Hepatic stellate cell (primary cell): ENCODE measurements at places on chromosomes 1 and 21.

DNA sequence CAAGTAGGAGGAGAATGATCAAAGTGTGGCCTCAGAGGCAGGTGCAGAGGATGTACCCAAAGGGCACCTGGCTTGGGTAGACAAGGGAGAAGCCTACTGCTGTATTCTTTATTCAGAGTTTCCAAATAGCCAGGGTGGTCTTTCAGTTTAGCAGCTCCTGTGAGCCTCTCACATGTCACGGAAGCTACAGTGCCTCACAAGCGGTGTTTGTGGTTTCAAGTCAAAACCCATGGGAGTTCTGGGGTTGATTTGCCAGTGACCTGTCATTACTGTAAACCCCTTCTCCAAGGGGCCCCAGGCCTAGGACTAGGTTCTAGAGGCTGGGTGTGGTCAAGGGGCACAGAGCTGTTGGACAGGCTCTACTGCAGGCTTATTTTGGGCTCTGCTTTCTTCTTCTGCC is 10.2 kb upstream of the IL10 start:
- no peak for DNase-seq

DNA sequence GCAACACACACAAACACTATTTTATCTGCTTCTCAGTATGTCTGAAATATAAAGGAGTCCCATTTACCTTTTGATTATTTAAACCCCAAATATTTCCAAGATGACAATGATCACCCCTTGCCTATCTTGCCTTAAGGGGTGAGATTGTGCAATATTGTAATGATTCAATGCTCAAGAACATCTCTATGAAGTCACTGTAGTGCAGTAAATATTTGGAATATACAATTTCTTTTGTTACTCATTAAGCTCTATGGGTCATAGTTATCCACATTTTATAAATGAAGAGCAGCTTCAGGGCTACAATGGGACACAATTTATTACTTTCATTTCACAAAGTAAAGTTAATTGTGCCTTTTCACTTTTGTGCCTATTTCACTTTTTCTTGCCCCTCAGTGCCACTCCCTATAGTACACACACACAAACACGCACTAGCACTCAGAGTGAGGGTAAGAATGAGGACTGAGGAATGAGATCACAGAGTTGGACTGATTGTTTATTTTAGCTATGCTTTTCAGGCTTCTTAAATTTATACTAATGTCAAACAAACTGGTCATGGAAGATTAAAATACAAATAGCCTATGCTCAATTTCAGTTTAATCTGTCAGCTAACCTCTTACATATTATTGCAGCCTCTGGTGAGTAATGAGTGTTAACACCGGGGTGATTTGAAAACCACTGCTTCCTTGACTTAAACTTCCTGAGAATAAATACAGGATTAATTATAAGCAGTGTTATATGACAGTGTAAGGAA is 521.0 kb upstream of the B3GALT2 start:
- DNase-seq = no peak

- DNase-seq = no peak
These were observed 12.6 kb upstream of the ALG14 start for GRCh38 chr1:95085376-95085775.

DNA sequence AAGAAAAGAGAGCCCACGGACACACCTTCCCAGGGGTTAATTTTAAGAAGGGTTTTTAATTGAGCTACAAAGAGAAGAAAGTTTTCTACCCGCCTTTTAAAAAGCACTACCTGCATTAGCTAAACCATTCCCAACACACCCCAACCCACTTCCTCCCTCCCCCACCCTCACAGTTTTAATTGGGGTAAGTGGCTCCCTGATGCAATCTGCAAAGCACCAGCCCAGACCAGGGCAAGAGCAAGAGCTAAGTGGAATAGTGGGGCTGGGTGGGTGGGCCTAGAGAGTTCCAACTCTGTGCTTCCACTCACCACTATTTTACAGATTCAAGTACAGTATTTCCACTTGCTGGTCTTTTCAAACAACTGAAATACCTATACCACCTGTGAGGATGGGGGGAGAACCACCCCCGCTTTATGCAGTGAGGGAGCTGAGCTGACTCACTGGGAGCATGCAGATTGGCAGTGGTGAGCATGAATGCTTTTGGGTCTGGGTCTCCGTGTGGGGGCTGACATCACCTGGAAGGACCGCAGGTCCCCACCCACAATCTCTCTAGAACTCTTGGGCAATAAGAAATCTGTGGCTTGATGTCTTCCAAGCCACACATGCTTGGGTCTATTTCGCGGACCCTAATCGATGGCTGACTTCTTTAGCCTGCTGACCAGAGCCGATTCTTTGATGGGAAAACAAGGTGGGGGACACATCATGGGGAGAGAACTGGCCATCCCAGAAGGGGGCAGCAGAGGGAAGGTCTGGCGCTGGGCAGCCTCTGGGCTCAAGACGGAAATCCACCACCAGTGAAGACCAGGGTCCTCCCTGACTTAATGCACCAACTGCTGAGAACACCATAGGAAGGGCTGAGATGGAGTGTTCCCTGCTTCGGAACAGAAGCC is 95.5 kb downstream of the SSBP3 start:
- DNase-seq = peak; percentile 50

DNA sequence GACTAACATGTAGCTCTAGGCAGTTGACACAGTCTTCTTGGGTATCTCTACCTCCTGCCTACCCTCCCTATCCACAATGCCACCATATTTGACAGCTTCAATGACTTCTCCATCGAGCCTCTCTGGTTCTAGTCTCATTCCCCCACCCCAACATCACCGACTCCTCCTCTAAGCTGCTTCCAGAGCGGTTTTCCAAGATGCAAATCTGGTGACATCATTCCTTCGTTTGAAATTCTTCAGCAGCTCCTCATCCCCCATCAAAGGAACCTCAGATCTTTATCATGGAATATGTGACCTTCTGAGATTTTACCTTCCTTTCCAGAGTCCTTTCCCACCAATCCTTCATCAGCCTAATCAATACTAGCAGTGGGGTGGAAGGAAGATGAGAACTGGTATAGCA is 352.4 kb upstream of the RUNX1 start:
- DNase-seq = no peak

DNA sequence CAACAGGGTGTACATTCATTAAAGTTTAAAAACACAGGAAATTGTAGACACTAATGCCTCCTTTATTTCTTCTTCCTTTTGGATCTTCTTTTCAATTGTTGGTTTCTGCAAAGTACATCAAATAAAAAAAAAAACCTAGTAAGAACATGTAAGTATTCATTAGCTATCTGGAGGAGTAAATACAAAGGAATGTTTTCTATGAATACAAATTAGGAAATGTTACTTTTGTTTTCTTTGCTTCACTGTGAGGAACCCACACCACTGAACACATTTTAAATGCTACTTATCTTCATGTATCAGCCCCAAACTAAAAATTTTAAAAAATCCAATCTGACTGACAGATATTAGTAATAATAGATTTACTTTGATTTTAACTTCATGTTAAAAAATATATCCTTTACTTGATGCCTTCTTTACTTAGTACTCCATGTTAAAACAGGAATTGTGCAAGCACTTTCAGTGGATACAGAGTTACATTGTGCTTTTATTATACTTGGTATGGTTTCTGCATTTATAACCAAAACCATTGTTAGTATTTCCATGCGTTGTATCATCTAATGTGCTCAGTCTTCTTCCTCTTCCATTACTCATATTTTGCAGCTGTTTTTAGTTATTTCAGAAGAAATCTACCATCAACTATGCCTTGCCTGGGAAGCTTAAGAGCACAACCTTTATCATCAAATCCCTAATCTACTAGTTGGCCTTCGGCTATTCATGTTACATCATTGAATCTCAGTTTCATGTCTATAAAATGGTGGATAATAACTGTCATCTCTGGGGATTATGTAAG is 236.9 kb upstream of the DPYD start:
- DNase-seq = no peak

- no peak for DNase-seq
These were observed 425.3 kb downstream of the NPHP4 start for GRCh38 chr1:5566924-5567323.

GRCh38 chr1:181718034-181718433 is 234.7 kb downstream of the CACNA1E start:
- no peak for DNase-seq

DNA sequence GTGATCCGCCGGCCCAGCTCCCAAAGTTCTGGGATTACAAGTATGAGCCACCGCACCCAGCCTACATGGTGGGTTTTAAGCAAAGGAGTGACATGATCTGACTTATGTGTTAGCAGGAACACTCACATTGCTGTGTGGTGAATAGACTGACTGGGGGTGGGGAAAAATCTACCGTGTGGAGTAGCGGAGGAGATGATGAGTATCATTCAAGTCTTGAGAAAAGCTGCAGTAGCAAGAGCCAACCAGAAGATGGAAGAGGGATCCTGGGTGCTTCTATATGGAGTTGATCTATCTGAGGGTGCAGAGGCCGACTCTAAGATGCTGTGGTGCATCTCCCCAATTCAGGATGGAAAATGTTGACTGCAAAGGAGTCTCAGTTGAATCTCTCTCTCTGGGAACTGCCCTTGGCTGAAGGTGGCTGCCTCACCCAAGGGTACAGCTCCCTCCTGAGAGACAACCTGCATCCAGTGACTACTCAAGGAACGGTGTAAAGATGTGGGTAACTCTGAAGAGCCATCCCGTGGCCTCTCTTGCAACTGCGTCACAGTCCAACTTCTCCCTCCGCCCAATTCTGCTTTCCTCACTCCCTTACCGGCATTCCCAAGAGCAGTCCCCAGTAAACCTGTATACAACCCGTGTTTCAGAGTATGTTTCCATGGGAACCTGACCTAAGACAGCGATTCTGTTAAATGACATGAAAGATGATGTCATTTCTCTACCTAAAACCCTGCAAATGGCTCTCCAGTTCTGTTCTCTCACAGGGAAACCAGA is 7.4 kb upstream of the B3GALNT2 start:
- no peak for DNase-seq

DNA sequence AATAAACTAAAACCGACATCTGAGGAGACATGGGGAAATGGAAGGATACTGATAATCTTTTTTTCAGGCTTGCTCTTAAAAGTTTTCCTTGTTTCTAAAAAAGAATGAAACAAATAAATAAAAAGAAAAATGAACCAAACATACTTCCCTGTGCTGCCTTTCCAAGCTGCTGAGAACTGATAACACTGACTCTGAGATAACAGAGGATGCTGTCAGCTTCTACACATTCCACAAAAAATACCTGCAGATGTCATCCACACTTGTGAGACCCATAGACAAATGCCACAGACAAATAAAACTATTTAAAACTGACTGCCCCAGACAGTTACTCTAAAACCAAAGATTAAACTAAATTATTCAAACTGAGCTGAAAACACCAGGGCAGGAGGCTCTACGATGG is 12.0 kb upstream of the OR6K3 start:
- no peak for DNase-seq

DNA sequence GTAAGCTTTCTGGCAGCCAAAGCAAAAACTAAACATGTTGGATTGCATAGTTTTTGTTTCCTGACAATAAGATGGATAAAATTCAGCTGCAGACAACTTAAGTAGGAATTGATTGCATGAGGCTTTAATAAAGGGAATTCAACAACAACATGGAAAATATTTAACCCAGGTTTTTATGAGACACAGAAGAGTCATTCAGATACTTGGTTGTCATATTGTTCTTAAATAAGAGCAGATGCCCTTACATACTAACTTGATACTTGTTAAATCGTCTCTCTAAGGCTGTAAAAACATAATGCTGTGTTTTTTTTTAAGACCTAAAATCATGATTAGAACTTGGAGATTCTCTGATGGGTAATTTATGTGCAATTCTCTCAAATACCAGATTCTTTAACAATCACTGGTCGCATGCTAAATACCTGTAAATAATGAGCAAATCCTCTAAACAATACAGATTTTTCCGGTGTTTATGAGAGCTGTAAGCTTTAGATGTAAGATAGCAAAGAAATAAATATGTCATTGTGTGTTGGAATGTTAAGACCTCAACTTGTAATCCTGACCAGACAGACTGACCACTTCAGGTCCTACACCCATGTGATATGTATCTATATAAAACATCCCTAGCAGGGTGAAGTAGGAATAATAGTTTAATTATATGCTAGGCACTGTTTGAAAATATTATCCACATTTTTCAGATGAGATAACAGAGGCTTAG is 37.8 kb upstream of the CD34 start:
- DNase-seq = no peak

GRCh38 chr1:109253803-109254620 is 4.7 kb downstream of the CELSR2 start:
- peak; percentile 71 for DNase-seq
